ENCODE measurements at places on chromosomes 6 and 20.

GRCh38 chr6:121619013-121619412 is 183.6 kb downstream of the GJA1 start:
- no peak for DNase-seq

GRCh38 chr6:8731874-8732273 is 296.5 kb upstream of the SLC35B3 start:
- no peak for DNase-seq

- no peak for DNase-seq
Measured at GRCh38 chr6:63864061-63864460, 228.5 kb downstream of the PHF3 start.

DNA sequence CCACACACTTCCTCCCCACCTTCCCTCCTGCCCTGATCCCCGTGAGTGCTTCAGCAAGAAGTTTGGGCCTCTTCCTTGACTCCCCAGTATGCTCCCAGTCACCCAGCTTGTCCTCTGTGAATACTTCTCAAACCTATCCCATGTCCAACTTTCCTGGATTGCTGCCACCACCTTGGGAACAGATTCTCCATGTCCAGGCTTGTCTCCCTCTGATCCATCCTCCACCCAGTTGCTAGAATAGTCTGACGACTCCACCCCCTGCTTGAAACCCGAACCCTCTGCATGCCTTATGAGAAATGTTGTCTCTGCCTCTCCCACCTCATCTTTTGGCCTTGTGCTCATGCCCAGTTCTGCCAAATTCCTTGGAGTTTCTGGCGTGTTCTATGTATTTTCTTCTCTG is 108.0 kb downstream of the PPP1R14C start:
- DNase-seq = peak; percentile 73

- no peak for DNase-seq
Measured at GRCh38 chr20:58991715-58992114, 10.7 kb downstream of the NELFCD start.

DNA sequence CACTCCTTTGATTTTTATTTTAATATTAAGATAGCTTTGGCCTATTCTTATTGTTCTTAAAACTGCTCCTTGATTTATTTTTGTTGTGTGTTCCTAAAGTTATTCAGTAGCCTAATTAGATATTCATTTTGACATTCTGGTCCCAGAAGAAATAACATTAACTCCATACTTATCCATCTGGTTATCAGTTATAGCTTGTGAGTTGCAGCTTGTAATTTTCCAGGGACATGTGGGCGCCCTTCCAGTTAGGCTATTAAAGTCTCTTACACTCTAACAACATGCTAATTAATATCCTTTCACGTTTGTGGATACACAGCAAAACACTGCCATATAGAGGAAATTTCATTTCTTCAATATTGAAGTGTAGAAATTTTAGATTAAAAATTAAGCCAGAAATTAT is 987.5 kb downstream of the HACE1 start:
- DNase-seq = no peak
